ENCODE measurements at places on chromosomes 7 and 10.

- no peak for DNase-seq
Observed at GRCh38 chr10:117544004-117544701, 1.6 kb downstream of the EMX2 start.

DNA sequence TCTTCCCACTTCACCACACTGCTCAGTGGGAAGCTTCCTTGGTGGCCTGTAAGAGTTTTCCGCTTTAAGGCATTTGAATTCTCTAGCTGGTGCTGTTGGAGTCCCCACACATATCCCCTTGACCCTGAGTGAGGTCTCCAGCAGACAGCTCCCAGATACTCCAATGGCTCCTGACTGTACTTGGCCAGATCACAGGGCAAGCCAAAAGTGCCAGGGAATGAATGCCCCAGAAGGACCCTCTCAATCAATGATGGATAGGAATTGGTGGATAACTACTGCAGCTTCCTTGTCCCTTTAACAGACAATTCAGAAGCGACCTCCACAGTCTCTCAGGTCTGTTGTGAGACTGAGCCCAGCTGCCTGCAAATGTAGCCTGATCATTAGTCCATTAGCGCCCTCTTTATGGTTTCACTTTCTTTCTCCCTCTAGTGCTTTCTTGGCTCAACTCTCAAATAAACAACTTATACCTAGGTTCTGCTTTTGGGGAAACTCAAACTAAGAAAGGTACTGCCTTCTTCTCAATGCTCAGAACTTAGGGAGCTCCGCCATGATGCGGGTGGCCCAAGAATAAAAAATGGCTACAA is 283.0 kb downstream of the TCF7L2 start:
- no peak for DNase-seq

DNA sequence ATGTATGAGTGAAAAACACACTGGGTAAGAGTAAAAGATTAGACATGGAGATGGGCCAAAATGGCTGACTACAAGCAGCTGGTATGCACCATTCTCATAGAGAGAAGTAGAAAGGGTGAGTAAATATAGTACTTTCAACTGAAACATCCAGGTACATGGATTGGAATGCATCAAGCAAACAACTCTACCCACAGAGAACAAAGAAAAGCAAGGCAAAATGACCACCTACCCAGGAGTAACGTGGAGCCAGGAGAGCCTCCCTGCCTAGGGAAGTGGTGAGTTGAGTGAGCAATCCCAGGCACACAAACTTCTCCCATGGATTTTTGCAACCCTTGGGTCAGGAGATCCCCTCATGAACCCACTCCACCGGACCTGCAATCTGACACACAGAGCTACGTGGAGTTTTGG is 212.8 kb downstream of the PTN start:
- no peak for DNase-seq

- DNase-seq, result no peak
Observed at GRCh38 chr7:23472046-23472445, 1.8 kb upstream of the IGF2BP3 start.

DNA sequence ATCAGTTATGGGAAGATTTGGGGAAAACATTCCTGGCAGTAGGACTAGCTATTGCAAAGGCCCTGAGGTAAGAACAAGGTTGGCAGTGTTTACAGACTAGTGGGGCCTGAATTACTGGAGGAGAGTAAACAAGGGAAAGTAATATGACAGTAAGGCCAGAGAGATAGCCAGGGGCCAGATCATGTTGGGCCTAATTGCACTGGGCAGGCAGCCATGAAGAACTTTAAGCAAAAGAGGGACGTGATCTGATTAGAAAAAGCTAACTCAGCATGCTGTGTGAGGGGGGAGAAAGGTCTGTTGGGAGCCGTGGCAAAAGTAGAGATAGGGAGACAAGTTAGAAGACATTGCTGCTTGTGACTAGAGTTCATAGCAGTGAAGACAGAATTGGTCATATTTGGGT is 9.2 kb downstream of the NUP42 start:
- DNase-seq, result no peak

DNA sequence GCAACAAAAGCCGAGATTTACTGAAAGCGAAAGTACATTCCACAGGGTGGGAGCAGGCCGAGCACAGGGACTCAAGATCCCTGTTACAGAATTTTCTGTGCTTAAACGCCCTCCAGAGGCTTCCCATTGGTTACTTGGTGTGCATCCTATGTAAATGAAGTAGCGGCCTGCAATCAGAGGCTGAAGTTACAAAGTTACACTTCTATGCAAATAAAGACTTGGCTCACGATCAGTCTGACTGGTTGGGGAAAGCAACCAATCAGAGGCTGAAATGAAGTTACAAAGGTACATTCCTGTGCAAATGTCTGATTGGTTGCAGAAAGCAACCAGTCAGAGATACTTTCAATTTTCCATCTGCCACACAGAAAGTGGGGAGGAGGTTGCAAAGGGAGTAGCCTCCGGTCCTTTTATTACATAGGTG is 4.1 kb downstream of the ACBD7 start:
- DNase-seq, result no peak

GRCh38 chr10:30781670-30782121 is 152.1 kb upstream of the LYZL2 start:
- no peak for DNase-seq

- no peak for DNase-seq
Observed at GRCh38 chr7:106604303-106604924, 56.5 kb downstream of the CCDC71L start.

GRCh38 chr10:123017421-123018165 is 8.8 kb downstream of the ACADSB start:
- no peak for DNase-seq

Measured in NCI-H526 treated with DMSO at 0.1 percent for 48 hours (cell line).